Lung microvascular endothelial cell (primary cell): ENCODE measurements at places on chromosomes 5 and 9. TPM values are rescaled to one million over a fixed set of nuclear protein-coding genes. Genes with fewer than 3 reads are reported as not detected.
A peak's percentile ranks its signal among the peaks of the same experiment; 100 is the strongest.

Gene FCHO2
- total RNA-seq = 25.9 and 32.9 TPM in 2 replicates

DNA sequence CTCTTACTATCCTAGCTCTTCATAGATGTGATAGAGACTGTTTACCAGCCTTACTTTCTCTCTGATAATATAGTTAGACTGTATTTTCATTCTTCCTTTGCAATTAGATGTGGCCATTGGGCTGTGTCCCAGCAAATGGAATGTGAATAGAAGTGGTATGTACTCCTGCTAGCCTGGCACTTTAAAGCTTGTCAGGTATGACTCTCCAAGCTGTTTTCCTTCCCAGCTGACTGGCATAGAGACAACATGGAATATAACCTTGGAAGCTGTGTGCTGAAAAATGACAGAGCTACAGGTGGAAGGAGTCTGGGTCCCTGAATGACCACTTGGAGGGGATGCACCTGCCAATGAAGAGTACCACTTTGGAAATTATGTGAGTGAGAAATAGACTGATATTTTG is 116.2 kb downstream of the DIRAS2 start:
- DNase-seq = no peak

DNA sequence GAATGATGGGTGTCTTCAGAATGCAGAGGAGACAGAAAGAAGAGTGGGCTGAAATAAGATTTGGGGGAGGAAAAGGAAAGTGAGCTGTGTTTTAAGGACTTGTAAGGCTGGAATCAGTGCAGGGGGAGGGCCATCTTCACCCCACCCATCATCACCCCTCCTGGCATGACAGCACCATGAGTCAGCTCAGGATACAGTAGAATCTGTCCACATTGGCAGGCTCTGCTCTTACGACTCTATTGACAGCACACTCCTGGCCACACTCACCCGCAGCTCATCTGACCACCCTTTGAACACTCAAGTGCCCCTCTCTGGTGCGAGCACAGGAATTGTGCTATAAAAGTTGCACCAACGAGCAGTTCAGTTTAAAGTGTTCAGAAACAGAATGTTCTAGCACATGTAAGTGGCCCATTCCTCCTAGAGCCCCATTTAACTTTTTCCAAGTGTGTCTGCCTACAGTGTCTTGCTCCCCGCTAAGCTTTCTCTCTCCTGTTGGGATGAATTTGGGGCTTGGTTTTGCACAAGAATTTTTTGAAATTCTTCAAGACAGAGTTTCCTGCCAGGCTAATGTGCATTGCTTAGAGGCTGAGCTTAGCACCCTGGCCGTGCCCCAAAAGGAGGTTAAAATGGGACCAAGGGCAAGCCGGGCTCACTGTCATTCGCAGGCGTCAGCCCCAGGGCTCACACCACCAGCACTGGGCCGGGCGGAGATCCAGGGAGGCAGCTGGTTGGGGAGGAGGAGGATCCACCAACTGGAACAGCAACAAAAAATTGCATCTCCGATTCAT is 12.0 kb downstream of the ADRA1B start:
- peak; percentile 15 for DNase-seq

DNA sequence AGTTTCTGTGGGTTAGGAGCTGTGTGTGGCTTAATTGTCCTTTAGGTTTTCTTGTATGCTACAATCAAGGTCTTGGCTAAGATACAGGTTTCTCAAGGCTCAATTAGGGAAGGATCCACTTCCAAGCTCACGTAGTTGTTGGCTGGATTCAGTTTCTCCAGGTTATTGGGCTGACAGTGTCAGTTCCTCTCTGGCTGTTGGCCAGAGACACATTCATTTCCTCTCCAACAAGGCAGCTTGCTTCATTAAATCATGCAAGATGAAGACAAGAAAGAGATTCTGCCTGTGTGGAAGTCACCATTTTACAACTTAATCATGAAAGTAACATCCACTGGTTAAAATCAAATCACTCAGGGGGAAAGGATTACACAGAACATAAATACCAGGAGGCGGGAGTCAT is 275.7 kb upstream of the KIF2A start:
- peak; percentile 29 for DNase-seq

DNA sequence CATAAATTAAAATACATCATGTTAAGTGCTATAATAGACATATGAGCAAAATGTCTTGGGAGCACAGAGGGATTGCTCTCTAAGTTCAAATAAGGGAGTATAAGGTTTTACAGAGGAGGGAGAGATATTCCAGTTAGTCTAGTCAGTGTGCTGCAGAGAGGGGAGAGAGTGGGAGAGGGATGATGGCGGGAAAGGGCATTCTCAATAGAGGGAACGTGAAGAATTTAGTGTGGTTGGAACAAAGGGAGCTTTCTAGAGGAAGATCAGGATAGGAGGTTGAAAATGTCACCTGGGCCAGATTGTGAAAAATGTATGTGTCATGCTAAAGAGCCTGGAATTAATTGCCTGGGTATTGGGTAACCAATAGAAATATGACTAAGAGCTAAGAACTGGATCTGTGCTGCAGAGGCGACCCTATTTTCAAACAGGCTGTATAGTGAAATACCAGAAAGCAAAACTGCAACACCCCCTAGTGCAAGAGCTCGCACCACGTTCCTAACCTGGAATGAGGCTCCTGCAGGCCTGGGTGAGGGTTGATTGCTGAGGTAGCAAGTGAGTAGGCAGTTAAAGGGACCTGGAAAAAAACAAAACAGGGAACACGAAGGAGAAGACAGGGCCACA is 791.8 kb upstream of the C9orf72 start:
- DNase-seq = no peak

Gene PRRX2
- total RNA-seq = 0.20 and 0.44 TPM in 2 replicates

DNA sequence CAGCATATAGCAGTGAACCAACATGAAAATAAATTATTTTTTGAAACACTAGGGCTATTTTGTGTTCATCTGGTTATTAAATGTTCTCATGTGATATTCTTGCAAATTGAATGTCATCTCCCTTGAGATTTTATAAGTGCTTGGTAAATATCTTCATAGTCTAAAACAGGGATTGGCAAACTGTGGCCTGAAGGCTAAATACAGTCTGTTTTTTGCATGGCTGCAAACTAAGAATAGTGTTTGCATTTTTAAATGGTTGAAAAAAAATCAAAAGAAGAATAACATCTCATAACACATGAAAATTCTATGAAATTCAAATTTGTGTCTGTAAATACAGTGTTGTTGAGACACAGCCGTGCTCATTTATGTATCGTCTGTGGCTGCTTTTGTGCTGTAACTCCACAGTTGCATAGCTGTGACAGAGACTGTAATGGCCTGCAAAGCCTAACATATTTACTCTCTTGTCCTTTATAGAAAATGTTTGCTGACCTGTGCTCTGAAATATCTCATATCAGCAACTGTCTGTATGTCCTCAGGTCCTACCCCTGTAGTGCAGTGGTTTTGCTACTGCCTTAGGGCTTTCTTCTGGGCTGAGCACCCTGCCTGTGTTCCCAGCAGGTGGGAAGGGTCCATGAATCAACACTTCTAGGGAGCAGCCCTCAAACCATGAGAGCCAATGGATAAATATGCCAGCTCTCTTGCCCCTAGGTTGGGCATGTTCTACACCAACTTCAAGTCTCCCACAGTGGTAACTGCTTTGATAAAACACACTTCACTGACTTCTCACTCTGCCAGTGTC is 41.7 kb upstream of the ARRDC3 start:
- DNase-seq = no peak

- DNase-seq = no peak
Observed at GRCh38 chr9:130497139-130497538, 52.4 kb downstream of the ASS1 start.

DNA sequence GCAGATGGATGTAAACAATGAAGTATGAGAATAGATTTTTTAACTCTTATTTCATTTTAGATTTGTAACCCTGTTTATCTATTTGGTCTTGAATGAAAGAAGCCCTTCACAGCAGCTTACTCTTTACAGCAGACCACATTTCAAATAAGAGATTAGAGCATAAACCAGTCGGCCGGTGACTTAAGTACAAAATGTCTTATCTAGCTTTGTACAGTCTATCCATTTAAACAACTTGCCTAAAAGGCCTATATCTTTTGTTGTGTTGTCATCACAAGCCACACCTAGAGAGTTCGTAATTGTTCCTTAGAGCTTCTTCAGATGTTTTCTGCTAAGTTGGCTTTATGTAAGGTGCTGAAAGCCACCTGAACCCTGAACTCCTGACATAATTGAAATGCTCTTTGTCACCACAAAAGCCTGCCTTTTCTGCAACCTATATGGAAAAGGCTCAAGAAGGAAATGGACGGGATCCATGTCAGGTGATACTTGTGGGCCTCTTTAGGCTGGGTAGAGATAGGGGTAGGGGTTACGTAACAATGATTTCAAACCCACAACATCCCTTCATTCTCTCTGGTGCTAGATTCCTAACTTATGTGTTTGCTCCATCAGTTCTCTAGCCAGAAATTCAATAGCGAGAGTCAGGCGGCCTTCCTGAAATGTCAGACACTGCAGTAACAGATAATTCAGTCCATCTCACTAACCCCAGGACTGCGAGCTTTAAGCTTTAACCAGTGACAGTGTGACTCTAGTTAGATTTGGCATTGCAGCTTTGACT is 162.5 kb downstream of the CD180 start:
- DNase-seq = no peak

DNA sequence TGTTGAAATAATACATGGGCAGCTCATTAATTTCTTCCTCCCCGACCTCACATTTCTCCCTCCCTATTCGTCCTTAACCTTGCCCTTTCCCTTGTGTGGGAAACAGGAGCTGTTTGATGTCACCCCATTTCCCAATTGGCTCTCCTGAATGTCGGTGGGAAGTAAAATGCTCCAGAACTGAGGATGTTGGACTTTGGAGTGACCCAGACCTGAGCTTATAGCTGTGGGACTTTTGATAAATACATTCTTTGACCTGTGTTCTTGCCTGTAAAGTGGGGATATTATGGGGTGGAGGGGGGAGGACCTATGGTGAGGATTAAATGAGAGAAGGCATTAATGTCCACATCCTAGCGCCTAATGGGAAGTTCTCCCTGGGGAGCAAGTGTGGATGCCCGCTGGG is 91.3 kb downstream of the ZNF618 start:
- DNase-seq = no peak

- DNase-seq = no peak
Observed at GRCh38 chr5:52760695-52761366, 26.9 kb upstream of the ITGA1 start.

Gene PCDHB6
- total RNA-seq = under 0.01 and 0.20 TPM in 2 replicates

DNA sequence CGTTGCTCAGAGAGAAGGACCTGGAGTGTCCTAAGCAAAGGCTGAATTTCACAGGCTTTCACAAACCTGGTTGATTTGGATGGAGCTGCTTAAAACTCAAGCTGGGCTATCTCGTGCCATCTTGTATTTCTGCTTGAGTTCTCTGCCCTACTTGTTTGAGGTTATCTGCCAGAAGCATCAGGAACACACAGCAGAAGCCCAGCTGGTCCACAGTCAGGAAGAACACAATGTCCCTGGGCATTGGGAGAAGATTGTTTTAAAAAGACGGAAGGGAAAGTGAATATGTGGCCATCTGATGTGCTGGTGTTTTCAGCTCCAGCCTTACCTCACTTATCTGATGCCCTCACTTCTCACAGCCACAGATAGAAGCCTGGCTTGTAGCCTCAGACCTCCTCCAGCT is 32.9 kb upstream of the SLC36A1 start:
- no peak for DNase-seq

Gene CER1
- not detected in 2 replicates for total RNA-seq

- DNase-seq = no peak
Observed at GRCh38 chr9:95446259-95446658, 70.5 kb downstream of the PTCH1 start.

DNA sequence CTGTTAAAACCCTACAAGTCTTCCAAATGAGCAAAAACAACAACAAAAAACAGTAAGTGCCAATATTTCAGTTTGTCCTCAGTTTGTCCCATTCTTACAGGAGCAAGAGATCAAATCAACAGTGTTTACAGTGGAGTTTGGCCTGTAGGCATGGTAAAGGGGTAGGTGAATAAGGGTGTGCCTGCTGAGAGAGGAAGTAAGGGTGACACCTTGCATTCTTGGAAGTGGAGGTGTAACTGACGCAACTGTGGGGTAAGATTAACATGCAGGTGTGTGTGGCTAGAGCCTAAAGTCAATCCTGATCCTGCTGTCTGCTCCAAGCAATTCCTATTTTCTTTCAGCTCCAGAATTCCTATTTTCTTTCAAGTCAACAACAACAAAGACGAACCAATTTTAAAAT is 43.4 kb downstream of the PFDN1 start:
- DNase-seq = no peak

GRCh38 chr5:92886751-92887150 is 694.3 kb downstream of the NR2F1-AS1 start:
- DNase-seq = no peak

GRCh38 chr5:149054416-149054815 is 8.4 kb downstream of the SH3TC2 start:
- no peak for DNase-seq

Gene GRIN3A
- total RNA-seq = not detected in 2 replicates

GRCh38 chr5:1726956-1727355 is 72.7 kb downstream of the MRPL36 start:
- DNase-seq = no peak

DNA sequence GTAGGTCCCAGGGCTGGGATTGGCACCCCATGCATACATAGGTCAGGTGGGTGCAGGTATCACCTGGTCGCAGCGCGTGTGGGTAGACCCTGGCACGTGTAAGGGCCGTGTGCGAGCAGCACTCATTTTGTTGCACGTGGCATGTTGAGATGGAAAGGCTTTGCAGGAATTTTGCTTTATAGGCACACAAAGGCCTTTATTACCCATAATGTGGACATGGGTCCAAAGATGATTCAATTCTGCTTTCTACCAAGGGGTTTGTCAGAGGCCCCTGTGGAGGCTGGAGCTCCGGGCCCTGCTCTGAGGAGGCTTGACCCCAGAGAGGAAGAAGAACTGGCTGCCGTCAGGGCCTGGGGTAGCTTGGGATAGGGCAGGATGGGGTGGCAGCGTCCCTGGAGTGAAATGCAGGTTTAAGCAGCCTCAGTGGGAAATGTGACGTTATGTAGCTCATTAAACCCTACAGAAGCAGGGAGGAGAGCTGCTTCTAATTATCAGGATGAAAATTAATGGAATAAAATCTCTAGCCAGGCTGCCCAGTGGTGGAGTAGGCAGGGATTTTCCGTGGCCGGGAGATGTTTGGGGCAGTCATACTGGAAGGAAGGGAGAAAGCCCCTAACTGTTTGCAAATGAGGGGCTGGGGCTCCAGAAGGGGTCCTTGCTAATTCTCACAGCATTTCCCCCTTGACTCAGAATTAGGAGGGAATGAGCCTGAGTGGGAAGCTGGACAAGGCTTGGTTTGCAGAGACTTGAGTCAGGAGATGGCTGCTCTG is 103.3 kb upstream of the PITX1 start:
- no peak for DNase-seq

Gene PAPPA
- 0.20 and 0.44 TPM in 2 replicates for total RNA-seq

DNA sequence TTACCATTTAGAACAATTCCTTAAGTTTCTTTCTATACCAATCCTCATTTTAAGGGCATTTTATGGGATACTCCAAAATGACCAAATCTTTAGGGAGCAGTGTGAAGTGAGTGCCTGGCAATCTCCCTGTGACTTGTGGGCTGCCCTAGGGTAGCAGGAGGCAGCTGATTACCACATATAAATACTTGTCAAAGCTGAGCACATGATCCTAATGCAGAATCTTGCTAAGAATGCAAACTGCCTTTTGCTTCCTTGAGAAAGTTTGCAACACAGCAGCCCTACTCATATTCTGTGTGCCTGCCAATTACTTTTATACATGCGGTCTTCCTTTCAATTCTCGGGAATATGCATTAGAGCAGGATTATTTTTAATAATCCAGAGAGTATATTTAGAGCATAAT is 18.2 kb upstream of the NREP start:
- DNase-seq = no peak

Gene HRCT1
- 1.8 and 4.1 TPM in 2 replicates for total RNA-seq

- no peak for DNase-seq
Observed at GRCh38 chr5:87339986-87340385, 72.3 kb downstream of the RASA1 start.
